ENCODE measurements at places on chromosomes 3 and 15. TPM values are rescaled to one million over a fixed set of nuclear protein-coding genes. Genes with fewer than 3 reads are reported as not detected.

GRCh38 chr3:31253782-31254181 lies 278.9 kb upstream of the STT3B start:
- DNase-seq, result no peak

GRCh38 chr15:70055601-70056051 lies 42.1 kb downstream of the TLE3 start:
- no peak for DNase-seq

GRCh38 chr3:151234825-151235224 lies 31.8 kb upstream of the GPR171 start:
- DNase-seq, result no peak

DNA sequence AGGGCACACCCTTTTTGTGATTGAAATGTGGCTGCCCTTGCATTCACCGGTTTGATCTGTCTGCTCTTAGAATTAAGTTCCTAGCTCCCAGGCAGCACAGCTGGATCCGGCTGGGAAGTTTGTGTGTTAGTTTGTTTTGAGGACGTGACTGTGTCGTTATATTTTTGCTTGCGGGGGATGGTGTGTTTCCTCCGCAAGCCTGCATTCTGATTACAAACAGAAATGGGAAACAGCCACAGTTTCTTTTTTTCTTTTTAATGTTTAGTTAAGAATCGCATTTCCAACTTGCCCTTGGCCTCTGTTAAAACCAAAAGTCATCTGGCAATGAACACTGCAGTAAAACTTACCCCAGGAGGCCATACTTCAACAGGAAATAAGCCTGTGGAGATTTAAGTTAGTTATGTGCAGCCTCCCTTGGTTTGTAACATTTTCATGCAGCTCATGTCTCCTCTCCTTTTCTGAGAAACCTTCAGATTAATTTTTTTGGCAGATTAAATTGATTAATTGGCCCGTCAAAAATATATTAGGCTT lies 888 bp downstream of the TMOD3 start:
- DNase-seq, result no peak

DNA sequence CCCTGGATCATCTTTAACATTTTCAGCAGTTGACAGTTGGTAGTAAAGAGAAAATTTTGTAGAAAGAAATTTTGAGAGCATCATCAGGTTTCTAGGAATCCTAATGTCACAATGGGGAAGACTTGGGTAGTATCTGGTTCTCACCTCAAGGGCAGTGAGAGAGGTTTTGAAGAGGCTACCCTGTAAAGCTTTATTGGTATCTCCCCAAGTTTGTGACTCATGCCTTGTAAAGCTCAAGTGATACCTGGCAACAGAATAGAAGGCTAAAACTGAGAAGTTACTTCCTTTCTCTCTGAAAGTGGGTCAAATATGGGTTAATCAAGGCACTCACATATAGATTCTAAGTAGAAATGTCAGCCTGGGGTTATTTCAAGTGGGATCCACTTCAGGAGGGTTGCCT lies 196.4 kb downstream of the SUCNR1 start:
- DNase-seq, result no peak

SGO1 gene
- 33.3 TPM for total RNA-seq
